ENCODE measurements at places on chromosomes 3 and 15.

DNA sequence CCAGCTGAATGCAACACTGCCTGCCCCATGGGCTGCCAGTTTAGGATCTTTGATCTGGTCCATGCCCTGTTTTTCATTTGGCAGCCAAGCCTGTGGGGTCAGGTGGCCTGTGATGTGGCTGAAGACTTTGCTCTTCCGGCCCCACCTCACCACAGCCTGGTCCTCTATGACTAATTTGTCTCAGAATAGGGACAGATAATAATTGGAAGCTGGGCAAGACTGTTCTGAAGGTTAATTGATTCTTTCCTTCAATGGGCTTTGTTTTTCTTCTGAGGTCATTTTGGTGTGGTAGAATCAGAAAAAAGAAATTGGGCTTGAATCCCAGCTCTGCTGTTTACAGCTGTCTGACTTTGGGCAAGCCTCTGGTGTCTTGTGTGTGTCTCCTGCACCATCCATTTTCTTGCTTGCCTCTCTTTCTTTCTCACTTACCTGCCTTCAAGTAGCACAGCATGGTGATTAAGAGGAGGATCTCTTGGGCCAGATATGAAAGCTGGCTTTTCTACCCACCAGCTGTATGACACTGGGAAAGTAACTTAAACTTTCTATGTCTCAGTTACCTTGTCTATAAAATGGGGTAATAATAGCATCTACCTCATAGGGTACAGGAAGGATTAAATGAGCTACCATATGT lies 24.2 kb downstream of the ABHD2 start:
- DNase-seq = no peak

DNA sequence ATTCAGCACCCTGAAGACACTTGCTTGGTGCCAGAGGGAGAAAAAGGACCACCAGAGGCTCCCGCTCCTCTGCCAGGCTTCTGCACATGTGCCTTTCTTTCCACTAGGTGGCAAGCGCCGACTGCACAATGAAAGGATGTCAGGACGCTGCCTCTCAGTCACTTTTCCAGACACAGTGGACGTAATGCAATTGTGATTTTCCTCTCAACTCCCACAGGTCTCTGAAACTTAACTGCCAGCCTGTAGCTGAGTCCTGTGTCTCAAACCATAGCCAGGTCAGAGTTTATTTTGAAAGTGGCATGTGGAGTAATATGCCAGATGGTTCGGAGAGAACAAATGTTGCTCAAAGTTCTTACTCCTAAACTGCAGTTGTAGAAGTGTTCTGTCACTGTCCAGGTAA lies 162.9 kb downstream of the ITPR1 start:
- no peak for DNase-seq

- DNase-seq = no peak
Observed at GRCh38 chr3:194714564-194714963, 28.9 kb downstream of the FAM43A start.

- DNase-seq = no peak
Observed at GRCh38 chr3:74904646-74905045, 290.2 kb upstream of the CNTN3 start.

DNA sequence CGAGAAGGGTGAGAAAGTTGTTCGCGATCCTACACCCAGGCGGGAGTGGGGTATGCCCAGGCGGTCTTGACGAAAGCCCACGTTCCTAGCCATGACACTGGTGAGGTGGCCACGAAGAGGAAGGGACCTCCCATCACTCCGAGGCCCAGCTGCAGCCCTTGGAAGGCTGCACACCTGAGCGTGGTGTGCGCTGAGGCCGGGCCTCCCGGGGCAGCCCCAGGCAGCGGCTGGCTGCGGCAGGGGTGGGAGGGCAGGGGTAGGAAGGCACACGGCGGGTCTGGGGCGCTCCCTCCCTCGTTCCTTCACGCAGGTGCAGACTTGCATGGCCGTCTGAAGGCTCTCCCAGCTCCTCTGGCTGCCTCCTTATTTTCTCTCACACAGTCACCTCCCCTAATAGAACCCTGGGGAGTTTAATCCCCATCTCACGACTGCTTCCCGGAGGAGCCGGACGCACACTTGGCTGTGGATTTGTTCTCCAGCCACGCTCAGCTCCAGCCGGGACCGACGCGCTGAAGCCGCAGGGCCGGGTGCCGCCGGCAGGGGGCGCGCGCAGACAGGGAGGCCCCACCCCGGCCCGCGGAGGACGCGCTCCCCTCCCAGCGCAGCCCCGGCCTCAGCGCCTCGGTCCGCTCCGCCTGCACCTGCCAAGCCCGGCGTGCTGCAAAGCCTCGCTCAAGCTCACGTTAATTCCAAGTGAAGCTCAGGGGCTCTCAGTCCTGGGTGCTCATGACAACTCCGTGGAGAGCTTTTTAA lies 37.8 kb upstream of the MUC4 start:
- no peak for DNase-seq

GRCh38 chr15:99963096-99963825 lies 230.0 kb upstream of the LYSMD4 start:
- no peak for DNase-seq

GRCh38 chr15:71197620-71198019 lies 82.3 kb downstream of the THSD4 start:
- DNase-seq = no peak

- no peak for DNase-seq
Observed at GRCh38 chr15:70852501-70853317, 1.2 kb downstream of the LARP6 start.

- no peak for DNase-seq
Observed at GRCh38 chr15:77525400-77525811, 104.7 kb downstream of the HMG20A start.

DNA sequence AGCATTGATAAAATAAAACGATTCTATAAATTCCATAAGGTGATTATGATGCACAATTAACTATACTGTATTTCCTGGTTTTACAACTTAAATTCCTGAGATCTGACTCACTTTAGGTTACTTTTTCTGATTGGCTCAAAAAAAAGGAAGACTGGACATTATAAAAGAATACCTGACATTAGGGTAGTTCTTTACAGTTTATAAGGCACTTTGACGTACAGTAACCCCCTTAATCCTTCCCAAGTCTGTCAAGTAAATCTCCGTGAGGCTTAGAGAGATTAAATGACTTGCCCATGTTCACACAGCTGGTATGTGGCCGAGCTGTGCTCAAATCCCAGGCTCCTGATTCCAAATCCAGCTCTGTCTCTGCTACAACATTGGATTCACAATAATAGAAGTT lies 1.0 kb upstream of the SLTM start:
- no peak for DNase-seq

DNA sequence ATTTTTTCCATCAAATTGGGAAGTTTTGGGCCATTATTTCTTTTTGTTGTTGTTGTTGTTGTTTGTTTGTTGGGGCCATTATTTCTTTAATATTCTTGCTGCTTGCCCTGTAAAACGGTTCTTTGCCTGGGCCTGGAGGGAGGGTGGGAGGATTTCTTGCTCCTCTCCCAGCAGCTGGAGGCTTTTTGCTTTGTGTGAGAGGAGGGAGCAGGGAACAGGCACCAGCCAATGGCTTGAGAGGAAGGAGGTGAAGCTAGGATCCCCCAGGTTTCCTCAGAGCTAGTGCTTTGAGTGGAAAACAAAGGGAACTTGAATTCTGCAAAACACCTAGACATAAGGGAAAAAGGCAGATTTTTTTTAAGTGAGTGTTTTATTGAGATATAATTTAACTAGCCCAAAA lies 61.2 kb upstream of the DNAJC19 start:
- no peak for DNase-seq

DNA sequence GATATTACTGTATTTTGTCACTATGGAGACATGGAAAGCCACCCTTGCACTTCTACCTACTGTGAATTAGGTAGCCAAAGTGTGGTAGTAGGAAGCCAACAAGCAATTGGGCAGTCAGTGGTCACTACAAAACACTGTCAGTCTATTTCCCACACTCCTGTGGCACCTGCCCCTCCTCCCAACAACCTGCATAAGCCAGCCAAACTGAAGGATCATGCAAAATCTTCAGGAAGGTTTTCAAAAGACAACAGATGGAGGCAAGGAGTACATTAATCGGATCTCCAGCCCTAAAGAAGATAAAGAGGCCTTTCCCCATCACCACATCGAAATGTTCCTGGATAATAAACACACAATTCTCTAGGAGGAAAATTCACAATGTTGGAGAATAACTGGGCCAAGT lies 11.9 kb downstream of the POMGNT2 start:
- no peak for DNase-seq

GRCh38 chr3:122564155-122564912 lies at the start of the genes DTX3L and PARP9:
Gene DTX3L (plus strand): TSS chr3:122564338. CDS start chr3:122564427, 89 bp downstream.
Gene PARP9 (minus strand): TSS chr3:122564300. CDS start chr3:122559620, 4,680 bp downstream.
- peak; percentile 57 for DNase-seq

DNA sequence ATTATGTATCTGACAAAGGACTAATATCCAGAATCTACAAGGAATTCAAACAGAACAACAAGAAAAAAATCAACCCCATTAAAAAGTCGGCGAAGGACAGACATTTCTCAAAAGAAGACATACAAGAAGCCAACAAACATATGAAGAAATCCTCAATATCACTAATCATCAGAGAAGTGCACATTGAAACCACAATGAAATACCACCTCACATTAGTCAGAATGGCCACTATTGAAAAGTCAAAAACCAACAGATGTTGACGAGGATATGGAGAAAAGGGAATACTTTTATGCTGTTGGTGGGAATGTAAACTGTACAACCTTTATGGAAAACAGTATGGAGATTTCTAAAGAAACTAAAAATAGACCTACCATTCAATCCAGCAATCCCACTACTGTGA lies 233.1 kb upstream of the PLSCR5 start:
- no peak for DNase-seq

- no peak for DNase-seq
Observed at GRCh38 chr15:37361621-37362020, 261.3 kb upstream of the MEIS2 start.

DNA sequence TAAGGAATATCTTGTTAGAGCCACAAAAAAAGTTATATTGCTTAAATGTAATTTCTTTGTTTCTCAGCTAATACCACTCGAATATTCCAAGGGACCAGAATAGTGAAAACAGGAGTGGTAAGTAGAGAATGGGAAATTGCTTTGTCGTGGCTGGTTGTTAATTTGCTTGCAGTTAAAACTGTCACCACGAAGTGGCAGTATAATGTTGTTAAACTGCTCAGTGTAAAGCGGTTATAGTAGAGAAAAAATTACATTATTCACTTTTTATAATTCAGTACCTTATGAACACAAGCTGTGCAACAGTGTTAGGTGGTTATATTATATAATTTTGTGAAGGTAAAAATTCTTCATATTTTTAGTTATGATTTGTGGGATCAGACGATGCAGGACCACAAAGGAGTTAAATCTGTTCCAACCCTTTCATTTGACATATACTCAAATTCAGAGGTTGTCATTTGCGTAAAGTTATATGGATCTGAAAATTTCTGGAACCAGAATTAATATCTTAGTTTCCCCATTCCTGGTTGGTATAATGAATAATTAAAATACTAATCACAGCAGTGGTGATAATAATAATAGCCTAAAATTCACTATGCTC lies 171.8 kb downstream of the FEZF2 start:
- DNase-seq = no peak

- DNase-seq = no peak
Observed at GRCh38 chr15:29031502-29032228, 145.9 kb downstream of the APBA2 start.

GRCh38 chr3:156298014-156298413 lies 177.6 kb downstream of the KCNAB1 start:
- DNase-seq = no peak

- DNase-seq = no peak
Observed at GRCh38 chr15:26013981-26014380, 150.9 kb upstream of the ATP10A start.

DNA sequence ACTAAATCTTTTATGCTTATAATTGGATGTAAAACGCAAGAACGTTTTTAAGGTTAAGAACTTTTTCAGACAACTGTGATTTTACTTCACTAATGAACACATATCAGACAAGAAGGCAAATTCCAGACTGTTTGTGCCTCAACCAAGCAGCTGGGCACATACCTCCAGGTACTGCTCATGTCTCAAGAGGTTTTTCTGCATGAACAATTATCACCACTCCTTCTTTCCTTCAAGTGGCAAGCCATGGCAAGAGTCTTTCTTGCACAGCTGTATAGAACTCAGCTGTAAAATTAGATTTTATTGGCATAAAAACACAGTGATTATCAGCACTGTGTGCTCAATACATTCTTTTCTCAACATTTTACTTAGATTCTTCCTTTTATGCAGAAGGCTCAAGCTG lies 64.3 kb downstream of the FNDC3B start:
- no peak for DNase-seq

DNA sequence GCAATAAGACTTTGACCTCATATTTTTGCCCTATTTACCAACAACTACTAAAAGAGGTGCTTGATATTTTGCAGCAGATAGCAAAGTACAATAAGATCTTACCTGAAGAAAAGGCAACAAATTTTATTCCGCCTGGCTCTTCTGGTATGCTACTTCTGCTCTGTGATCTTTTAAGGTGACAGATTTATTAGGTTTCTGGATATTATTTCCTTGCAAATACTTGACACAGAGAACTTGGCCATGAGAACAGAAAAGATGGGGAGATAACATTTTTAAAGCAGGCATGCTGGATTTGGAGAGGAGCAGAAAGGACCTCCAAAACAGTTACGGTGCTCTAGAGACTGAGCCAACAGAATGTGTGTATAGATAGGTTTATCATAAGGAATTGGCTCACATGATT lies 86.7 kb upstream of the RNF7 start:
- no peak for DNase-seq

DNA sequence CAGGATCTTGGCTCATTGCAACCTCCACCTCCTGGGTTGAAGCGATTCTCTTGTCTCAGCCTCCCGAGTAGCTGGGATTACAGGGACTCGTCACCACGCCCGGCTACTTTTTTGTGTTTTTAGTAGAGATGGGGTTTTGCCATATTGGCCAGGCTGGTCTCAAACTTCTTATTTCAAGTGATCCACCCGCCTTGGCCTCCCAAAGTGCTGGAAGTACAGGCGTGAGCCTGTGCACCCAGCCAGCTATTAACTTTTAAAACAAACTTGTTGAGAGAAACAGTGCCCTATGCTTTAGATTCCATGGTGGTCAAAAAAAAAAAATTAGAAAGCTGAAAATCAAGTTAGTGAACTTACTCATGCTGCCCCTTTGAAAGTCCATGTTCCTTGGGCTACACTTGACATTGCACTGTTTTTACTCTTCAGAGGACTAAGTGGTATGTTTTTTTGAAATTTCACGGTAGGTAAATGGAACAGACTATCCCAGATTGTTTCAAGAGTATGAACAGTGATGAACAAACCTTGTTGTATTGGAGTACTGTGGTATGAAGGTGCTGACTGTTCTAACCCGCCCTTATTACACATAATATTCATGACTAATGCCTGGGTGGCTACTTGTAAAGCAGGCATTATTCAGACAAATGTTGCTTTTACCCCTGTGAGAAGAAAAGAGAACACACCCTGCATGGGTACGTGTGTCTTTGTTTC lies 206.9 kb downstream of the KLHL25 start:
- no peak for DNase-seq
